ENCODE measurements at places on chromosomes 6 and 20. TPM values are rescaled to one million over a fixed set of nuclear protein-coding genes. Genes with fewer than 3 reads are reported as not detected.

GRCh38 chr20:16479666-16480065 is 93.6 kb downstream of the KIF16B start:
- no peak for DNase-seq

DNA sequence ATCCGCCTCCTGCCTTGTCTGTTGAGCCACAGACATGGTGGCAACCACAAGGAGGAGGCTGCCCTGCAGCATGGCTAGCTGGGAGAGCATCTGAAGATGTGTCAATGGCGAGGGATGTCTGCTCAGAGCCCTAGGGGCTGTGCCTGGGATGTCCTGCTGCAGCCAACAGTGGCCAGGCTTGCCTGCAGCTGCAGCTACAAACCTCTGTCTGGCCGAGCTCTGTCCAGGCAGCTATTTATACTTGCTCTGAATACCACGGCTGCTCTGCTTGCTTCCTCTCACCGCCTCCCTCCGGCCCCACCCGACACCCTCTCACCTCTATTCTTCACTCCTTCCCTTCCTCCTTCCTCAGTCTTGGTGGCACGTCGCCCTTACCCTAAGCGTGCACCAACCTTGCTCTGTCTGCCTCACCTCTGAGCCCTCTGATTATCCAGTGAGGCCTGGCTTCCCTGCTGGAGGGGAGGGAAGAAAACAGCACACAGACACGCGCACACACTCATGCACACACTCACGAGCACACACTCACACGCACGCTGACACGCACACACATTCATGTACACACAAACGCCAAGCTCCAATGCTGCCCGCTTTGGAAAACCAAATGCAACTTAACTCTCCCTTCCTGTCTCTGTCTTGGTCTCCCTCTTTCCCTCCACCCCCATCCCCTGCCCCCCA is at the start of gene ANGPT4:
TSS of gene ANGPT4 (minus strand) at position 210 of the 675 bp plus-strand sequence. CDS start at position 90, 120 bp downstream.
- no peak for DNase-seq

DNA sequence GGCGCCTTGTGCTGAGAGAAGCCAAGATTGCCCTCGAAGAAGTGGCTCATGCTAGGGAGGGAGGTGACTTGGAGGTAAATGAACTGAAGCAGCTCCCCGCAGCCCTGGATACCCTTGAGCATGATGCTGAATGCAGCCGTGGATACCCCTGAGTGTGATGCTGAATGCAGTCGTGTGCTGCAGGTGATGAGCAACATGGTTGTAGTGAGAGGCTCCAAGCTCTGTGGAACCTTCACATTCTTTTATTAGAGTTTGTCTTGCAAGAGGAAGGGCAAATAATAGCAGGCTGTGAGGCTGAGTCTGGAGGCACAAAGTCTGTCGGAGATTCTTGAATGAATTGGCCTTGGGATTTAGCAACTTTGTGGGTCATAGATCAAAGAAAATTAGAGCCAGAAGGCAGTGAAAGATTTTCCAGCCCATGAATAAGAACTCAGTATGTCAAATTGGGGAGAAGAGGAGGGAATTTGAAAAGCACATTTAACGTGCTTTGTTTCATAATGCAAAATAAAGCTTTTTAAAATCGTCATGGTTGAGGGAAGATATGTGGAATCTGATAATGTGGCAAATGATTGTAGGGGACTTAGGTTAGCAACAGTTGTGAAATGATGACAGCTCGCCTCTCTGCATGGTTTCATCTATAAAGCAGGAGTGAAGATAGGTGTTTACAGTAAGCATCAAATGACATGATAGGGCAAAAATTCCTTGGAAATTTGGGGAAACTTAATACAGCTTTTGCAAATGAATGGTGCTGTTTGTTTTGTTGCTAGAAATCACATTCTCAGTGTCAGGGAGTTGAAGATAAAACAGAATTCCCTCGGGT is 120.1 kb upstream of the TIAM2 start:
- DNase-seq: no peak

GRCh38 chr20:34705397-34706301 is 1.5 kb downstream of the TP53INP2 start:
- DNase-seq: peak; percentile 54

- DNase-seq: no peak
Observed at GRCh38 chr6:39197922-39198500, 31.3 kb downstream of the KCNK5 start.

DNA sequence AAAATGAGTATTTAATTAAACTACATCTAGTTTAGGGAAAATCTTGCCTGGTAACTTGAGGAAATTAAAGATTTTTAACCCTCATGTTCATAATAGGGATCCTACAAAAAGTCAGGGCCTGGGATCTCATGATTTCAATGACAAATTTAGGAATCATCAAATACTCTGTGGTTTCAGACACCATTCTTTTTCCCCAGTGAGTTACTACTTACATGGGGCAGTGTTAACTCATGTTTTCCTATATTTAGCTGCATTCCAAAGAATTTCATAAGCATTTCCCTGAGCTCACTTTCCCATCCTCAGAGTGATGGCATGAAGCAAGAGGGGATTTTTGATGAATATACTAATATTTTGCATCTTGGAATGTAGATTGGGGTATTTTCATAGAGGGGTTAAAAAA is 321.7 kb downstream of the CENPW start:
- DNase-seq: no peak

DNA sequence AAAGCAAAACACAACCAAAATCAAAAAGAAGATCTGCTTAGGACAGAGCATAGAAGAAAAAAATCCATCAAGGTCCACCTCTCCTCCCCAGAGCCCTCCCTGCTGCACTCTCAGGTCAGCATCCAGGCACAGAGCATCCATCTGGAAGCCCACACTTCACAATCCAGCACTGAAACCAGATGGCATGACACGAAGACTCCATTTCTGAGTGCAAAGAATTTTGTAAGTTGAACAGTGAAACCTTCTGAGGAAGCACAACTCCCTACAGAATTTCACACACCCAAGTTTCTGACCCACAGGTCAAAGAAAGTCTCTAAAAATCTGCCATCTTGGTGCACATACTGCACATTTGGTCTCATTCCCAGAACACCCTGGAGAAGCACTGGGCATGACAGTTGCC is 128.8 kb upstream of the STXBP5 start:
- DNase-seq: no peak

DNA sequence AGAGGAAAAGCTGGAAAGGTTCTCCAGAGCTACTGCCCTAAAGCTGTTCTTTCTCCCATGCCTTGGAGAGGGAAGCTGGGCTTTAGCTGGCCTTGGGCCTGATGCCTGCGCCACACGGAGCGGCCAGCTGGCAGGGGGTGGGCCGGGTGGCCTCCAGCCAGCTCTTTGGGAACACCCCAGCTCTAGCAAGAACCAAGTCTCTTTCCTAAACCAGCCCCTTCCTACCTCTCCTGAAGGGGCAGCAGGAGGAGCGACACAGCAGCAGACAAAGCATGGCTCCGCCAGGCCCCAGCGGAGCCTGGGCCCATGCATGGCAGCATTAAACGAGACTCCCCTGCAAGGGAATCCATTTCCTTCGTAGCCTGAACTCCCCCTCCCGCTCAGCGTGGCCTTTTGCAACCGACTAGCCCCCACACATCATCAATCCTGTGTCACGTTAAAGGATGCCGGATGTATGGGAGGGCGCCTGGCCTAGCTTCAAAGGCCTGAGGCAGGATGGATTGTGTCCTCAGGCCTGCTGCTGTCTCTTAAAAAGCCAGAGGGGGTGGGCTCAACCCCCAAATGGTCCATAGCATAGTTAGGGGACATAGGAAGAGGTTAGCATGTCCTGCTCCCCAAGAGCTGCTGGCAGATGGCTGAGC is 14.0 kb downstream of the MRPS18A start:
- no peak for DNase-seq

DNA sequence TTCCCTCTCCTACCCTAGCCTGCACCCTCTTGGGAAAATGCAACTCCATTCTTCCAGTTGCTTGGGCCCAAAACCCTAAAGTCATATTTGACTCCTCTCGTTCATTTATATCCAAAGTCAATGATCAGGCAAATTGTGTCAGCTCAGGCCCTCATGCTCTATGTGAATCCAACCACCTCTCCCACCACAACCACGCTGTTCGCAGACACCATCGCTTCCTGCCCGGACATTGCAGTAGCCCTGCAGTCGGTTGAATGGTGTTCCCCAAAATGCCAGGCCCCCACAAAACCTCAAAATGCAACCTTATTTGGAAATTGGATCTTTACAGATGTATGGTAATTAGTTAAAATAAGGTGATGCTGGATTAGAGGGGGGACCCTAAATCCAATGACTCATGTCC is 98.3 kb downstream of the PREX1 start:
- DNase-seq: no peak

- DNase-seq: no peak
Observed at GRCh38 chr6:143516690-143517446, 5.3 kb upstream of the FUCA2 start.

- no peak for DNase-seq
Observed at GRCh38 chr6:35640017-35640664, 48.6 kb downstream of the FKBP5 start.

GRCh38 chr6:157019733-157020132 is 242.6 kb downstream of the ARID1B start:
- DNase-seq: peak; percentile 46

DNA sequence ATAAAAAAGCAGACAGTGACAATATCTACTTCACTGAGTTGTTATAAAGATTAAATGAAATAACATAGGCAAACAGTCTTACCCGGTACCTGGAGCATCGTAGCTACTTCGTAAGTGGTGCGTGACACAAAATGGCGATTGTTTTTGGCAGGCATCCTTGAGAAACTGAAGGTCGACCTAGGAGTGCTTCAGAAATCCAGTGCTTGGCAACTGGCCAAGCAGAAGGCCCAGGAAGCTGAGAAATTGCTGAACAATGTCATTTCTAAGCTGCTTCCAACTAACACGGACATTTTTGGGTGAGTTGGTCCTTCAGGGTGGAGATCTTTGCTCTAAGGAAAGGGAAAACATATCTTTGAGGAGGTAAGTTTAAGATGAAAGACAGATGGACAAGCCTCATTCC is 4.8 kb downstream of the BPIFA2 start:
- no peak for DNase-seq

- DNase-seq: no peak
Observed at GRCh38 chr6:48775157-48775556, 664.2 kb upstream of the PTCHD4 start.

DNA sequence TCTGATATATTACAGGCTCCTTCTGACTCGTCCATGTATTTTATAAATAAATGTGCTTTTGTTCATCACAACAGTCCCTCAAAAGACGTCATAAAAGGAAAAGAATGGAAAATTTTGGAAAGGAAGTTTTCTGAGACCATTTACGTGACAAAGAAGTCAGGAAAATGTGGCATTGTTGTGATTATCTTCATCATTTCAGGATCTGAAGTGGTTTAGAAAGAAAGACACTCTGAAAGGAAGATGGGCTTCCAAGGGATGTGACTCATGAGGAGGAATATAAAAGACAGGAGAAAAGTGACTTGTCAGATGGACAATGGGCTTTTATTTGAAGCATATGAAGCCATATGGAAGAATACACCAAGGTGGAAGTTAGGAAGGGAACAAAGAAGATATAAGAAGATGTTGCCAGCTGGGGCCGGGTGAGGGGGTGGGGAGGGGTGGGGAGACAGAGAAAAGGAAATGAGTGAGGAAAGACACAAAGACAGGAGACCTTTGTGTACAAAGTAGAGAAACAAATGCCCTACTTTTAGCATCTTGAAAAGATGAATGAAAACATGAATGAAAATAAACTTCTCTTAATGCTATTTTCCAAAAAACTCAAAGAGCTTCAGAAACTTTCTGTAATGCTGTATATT is 190.3 kb upstream of the PREP start:
- no peak for DNase-seq

DNA sequence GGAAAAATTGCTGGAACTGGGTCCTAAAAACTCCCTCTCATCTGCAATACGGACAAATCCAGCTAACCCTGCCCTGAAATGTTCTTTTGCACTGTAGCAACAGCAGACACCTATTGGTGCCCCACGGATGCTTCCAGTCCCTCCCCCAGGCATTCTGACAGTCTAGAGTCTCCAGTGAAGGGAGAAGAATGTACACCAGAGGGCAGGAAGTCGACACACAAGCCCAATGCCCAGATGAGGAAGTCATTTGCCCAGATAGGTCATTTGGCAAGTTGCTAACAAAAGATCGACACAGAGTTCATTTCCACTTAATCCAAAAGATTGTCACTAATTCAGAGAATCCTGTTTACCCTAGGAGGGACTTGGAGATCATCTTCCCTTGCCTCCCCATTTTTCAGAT is 293.0 kb upstream of the PRDM1 start:
- peak; percentile 18 for DNase-seq

DNA sequence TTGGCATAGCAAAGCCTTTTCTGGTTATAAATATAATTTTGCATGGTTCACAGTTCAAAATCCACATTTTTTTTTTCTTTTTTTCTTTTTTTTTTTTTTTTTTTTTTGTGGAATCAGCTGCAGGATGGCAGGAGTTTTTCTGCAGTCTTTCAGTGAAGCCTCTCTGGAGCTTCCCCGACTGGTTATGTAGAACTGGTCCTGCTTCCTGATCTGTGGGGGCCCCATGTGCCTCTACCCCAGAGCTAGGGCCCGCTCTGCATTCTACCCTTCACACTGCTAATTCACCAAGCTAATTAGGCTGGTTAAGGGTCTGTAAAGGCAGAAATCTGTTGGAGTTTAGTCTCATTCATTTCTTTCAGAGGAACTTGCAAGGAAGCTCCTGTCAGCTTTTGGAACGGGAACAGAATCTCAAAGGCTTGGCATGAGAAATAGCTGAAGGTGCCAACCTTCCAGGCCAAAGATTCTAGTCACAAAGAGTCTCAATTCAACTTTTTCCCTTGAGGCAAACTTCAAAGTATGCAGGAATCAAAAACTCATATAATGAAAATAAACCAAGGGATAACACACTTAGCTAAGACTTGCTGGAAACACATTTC is 45.5 kb downstream of the HMGN3 start:
- no peak for DNase-seq

DNA sequence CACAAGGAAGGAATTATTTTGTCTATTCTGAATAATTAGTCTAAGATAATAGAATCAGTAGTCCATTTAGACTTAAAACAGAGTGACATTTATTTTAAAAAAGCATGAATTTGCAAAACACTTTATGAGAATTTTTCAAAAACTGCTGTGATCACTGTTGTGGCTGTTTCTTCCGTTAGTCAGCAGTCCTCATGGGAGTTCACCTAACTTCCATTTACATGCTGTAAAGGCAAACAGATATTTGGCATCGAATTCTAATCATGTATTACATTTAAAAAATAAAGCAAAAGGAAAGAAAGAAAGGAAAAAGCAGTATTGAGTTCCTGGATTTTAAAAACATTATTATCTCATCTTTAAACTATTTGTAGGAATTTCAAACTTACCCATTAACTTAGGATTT is 111.8 kb downstream of the MTHFD1L start:
- no peak for DNase-seq

The CCM2L gene
- total RNA-seq: 2.1 TPM

The LAMA4 gene
- 76.5 TPM for total RNA-seq

The MEP1A gene
- total RNA-seq: not detected

The SRMS gene
- not detected for total RNA-seq

The CALHM4 gene
- not detected for total RNA-seq
